ENCODE measurements at places on chromosomes 7 and 10.

DNA sequence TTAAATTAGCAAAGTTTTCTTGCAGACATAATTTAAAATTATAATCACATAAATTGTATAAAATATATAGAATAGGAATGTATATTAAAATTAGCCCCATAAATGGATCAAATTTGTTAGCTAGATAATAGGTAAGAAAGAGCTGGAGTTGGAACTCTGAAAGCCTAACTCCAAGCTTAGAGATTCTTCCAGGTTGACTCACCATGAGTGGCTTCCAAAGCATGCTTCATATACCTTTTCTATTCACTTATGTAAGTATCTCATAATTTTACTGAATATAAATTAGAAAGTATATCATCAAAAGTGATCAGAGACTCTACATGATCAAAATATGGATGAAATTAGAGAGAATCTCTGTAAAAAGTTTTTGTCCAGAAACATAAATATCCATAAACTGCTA is 320.7 kb upstream of the MAGI2 start:
- no peak for DNase-seq

DNA sequence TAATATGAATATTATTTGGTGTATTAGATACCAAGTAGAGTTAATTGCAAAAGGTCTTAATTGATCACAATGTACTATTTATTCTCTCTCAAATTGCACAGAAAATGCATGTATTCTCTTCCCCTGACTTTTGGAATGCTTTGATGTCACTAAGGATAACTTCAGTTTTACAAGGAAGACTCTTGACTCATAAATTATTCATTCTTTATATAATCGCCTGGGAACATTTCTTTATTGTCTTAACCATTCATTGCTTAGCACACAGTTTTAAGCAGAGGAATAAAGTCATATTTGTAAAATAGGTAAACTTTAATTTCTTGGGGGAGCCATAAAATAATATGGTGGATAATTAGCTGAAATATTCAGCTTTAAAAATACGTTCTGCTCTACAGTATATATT is 306.0 kb upstream of the TMEM229A start:
- DNase-seq = no peak

DNA sequence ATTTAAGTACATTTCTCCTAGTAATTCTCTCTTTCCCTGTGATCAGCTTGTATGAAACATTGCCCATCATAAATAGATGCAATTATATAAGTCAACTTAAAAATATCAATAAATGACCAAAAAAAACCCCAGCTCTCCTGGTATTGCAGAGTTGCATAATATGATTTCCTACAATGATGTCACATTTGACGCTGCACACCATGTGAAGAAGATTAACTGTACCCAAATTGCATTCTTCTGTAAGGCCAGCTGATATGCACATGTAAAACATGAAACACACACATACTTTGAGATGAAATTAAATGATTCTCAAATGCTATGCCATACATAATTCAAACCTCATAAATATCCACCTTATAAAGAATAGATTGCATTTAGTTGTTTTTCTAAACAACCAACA is 115.5 kb downstream of the AGMO start:
- no peak for DNase-seq

GRCh38 chr7:113349339-113349738 is 231.0 kb upstream of the SMIM30 start:
- DNase-seq = no peak

DNA sequence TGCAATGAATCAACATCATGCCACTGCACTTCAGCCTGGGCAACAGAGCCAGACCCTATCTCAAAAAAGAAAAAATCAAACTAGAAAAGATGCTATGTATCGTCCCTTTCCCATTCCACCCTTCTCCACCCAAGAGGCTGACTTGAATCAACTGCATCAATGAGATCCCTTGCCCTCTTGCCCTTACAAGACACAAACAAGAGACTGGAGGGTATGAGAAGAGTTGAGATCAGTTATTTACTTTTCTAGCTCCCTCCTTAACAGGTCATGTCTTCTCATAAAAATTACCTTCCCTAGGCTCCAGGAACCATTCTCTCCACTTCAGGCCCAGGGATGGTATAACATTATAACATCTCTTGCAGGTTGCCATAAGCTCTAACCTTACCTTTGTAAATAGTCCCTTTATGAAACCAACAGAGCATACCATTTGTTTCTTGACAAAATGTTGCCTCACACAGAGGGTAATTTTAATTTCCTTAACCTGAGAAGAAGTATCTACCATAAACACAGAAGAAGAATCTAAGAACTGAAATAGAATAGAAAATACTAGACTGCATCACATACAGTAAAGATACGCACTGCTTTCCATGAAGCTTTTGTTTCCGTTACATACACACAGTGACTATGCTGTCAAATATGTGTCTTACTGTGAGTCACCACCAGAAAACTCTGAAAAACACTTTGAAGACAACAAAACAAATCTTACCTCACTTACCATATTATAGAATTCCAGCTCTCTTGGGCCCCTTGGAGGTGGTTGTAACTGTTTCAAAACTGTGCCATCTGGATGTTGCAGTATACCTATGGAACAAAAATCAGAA is 30.5 kb downstream of the IPMK start:
- no peak for DNase-seq

DNA sequence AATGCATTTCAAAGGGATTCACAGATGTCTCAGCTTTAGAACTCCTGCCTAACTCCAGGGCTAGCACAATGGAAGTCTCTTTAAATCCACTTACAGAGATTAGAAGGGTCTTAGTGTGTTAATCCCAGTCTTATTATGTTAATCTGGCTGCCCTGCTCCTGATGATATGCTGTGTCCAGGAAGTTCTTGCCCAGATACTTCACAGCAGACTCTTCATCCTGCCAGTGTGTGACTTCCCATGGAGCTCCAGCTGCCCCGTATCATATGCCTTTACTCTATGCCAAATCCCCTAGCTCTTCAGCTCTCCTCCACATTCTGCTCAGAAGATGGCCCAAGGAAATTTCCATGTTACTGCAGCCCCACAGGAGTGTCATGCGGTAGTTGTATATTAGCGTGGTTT is 533.8 kb downstream of the GALNT17 start:
- DNase-seq = no peak

GRCh38 chr7:45924283-45924682 is 3.2 kb upstream of the IGFBP3 start:
- no peak for DNase-seq

DNA sequence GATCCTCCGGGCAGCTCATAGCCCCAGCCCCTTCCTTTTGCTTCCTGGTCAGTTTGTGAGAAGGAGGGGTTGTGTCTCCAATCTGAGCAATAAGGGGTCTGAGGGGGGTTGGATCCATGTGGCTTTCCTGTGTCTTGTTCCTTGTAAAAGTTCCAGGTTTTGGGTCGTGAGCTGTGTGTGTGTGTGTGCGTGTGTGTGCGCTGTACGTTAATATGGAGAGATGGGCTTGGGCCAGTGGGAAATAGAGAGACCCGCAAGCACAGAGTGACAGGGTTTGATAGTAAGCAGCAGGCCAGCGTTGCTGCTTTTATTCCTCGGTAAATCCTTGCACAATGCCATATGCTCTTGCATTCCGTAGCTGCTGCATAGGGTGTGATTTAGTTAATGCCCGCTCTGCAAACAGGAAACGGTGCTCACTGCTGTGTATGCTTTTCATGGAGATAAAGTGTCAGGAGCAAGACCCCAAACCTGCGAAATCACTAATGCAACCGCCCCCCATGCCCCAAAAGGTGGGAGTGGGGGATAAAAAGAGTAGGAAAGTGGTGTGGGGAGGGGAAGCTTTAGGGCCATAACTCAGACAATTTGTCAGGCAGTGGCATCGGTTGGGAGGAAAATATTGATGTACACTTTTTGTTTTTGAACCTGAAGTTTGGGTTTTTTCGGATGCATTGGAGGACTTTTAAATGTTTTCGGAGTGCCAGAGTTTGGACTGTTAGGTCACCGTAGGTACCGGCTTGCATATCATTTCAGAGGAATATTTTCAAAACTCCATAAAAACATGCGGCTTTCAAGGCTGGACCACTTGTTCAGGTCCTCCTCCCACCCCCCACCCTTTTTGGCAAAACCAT is 108.7 kb downstream of the TCF7L2 start:
- DNase-seq = no peak

DNA sequence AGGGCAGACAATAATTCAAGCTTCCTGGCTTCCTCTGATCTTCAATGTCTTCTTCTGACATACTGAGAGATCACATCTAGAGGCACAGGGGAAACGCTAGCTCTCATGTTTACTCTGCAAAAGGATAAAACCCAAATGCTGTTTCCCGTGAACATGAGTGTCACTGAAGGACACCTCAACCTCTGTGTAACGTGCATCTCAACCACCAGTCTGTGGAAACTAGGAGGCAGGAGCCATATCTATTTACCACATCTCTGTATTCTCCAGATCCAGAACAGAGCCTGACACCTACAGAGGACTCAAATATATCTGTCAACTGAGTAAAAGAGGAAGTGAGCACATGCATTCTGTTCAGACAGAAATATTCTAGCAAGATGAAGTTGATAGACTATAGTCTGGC is 140.3 kb upstream of the TARP start:
- no peak for DNase-seq

DNA sequence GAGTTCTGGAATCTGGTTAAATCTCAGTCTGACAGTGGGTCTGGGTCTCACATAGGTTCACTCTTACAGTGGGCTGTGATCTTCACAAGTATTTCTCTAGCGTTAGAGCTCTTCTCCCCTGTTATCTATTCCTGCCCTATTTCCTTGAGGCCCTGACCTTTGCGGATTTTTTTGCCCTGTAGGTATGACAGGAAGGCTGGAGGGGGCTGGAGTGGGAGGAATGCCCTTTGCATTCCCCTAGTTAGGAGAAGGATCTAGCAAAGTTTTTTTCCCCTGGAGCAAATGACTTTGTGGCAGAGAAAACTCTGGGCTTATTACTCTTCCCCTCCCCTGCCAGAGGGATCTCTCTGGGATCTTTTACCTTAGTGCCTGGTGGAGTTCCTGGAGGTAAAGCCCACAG is 49.2 kb downstream of the GALNT11 start:
- no peak for DNase-seq

DNA sequence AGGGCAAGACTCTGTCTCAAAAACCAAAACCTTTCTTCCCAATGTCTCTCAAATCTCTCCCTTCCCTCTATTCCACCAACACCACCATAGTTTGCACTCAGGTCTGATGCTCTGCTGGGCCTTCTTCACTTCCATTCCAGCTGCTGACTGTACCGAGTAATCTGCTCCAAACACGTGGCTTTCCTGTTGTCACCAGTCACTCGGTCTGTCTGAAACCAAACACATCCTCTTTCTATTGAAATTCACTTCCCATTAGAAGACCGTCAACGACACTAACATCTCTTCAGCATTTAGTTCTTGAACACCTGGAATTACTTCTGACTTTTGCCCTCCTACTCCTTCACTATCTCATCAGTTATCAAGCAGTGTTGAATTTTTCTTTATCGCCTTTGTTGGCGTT is 4.7 kb upstream of the NRF1 start:
- no peak for DNase-seq

DNA sequence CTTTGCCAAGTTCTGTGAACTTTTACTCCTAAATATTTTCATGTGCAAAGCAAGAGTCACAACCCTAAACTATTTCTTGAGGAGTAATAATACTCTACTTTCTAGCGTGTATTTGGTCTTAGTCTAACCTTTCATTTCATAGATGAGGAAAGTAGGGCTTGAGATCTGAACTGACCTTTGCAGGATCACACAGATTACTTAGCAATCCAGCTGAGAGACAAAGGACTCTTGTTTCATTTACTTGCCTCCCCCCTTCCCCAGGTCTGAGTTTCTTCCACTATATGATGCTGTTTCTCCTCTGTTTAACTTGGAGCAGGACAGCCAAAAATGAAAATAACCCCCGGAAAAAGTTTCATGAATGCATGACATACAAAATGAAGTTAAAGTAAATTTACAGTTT is 75.3 kb upstream of the PTN start:
- no peak for DNase-seq

DNA sequence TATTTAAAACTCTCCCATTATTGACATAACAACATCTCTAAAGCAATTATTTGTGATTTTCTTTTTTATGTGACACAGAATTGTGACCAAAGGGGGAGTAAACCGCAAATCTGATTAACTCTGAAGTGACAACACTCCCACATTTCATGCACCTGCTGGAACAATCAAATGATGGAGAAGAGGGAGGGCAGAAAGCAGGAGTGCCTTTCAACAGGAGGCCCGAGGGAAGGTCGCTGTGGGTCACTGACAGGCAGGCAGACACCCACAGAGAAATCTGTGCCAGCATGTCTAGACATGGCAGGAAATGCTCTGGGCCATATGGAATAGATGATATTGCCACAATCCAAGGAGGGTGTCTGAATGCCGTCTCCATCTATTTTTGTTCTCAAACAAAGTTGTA is 247.3 kb downstream of the DOCK4 start:
- DNase-seq = no peak

GRCh38 chr7:40964610-40965009 is 738.3 kb downstream of the INHBA start:
- no peak for DNase-seq

DNA sequence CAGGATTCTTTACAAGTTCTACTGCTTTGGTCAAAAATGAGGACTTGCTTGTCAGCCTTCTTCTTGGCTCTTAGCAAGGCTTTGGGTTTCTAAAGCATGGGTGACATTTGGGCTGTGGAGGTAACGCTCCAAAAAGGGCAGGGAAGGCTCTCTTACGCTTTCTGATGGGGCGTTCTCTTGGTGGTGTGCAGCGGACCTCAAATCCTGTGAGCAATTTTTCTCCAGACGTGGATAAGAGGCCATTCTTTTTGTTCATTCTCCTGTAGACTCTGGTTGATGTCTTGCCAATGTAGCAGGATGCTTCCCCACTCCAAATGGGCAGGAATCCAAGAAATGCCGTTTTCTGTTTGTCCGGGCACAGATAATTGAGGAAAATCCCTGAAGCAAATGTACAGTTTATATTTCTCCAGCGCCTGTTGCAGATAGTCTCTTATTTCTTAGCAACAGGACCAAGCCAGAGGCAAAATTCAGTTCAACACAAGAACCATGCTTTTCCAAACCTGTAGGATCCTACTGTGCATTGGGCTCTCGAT is 138.4 kb upstream of the NFE2L3 start:
- DNase-seq = no peak

DNA sequence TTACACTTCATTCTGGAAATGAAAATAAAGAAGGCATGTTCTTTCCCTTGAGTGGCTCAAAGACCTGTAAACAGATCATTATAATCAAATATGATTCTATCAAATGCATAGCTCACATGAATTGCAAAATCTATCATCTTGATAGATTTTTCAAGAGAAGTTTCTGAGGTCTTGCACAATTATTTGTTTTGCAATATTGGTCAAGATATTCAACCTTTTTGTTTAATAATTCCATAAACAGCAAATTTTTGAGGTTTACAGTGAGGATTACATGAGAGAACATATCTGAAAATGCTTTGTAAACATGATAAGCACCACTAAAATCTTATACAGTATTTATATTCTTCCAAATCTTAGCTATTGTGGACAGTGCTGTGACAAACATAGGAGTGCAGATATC is 160.8 kb downstream of the HDAC9 start:
- no peak for DNase-seq
